Thoracic aorta (tissue), 2 donors: ENCODE measurements at places on chromosomes 5 and 9. TPM values are rescaled to one million over a fixed set of nuclear protein-coding genes. Genes with fewer than 3 reads are reported as not detected.

- H3K27me3 ChIP-seq = no peaks in the 10 kb centered on the region
- H3K4me3 ChIP-seq = no peak overlapping the region
- H3K36me3 ChIP-seq = no peaks in the 10 kb centered on the region
- DNase-seq = no peak
Measured at GRCh38 chr9:75976549-75976948, 86.1 kb downstream of the PCSK5 start.

GRCh38 chr9:34566322-34566721 lies 23.2 kb downstream of the CNTFR start:
- DNase-seq = no peak
- H3K4me3 ChIP-seq = no peak overlapping the region
- H3K27me3 ChIP-seq = peaks cover 6% of the 10 kb centered on the region
- no peak overlapping the region for H3K27ac ChIP-seq
- H3K4me1 ChIP-seq = no peaks in the 10 kb centered on the region
- no peaks in the 10 kb centered on the region for H3K36me3 ChIP-seq

GRCh38 chr5:61486476-61486875 lies 154.4 kb downstream of the ZSWIM6 start:
- H3K27me3 ChIP-seq = no peaks in the 10 kb centered on the region
- no peak overlapping the region for H3K27ac ChIP-seq
- no peaks in the 10 kb centered on the region for H3K4me1 ChIP-seq
- H3K36me3 ChIP-seq = no peaks in the 10 kb centered on the region

GRCh38 chr9:131633491-131634031 lies 88.2 kb downstream of the PRRT1B start:
- DNase-seq = no peak
- no peaks in the 10 kb centered on the region for H3K27me3 ChIP-seq
- H3K4me3 ChIP-seq = no peak overlapping the region

- H3K4me1 ChIP-seq = no peaks in the 10 kb centered on the region
- H3K27ac ChIP-seq = no peak overlapping the region
- H3K4me3 ChIP-seq = no peak overlapping the region
- H3K36me3 ChIP-seq = no peaks in the 10 kb centered on the region
- no peak for DNase-seq
Measured at GRCh38 chr5:154084062-154084639, 45.4 kb downstream of the MFAP3 start.

DNA sequence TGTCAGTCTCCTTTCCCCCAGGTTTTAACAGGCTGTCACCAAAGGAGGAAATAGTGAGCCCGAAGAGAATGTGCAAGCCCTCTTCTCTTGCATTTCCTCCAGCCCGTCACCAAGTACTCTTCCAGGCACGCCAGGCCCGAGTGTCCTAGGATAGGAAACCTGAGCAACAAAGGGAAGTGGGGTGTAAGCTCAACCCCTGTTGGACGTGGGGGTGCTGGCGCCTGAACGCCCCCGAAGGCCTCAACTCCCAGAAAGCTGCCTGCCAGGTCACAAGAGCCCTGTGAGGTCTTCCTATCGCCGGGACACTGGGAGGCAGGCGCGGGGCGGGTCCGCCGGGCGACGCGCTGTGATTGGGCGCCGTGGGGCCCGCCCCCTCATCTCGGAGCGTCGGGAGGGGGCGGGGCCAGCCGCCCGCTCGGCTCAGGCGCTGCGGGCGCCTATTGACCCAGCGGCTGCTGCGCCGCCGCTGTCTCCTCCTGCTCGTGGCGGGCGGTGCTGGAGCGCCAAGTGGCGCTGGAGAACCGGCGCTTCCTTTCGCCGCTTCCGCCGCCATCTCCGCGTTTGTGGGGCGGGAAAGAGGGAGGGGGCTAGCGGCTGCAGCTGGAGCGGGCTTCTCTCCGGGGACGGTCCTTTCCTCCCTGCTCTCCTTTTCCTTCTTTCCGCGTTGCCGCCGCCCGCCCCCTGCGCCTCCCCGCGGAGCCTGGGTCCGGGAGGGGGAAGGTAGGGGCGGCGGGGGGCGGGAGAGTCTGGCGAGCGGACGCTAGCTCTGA lies 572 bp upstream of the MAN2A1 start:
- peaks cover 10% of the 10 kb centered on the region for H3K4me1 ChIP-seq
- no peaks in the 10 kb centered on the region for H3K36me3 ChIP-seq
- no peaks in the 10 kb centered on the region for H3K27me3 ChIP-seq
- H3K27ac ChIP-seq = peak overlapping the region; percentile 97

DNA sequence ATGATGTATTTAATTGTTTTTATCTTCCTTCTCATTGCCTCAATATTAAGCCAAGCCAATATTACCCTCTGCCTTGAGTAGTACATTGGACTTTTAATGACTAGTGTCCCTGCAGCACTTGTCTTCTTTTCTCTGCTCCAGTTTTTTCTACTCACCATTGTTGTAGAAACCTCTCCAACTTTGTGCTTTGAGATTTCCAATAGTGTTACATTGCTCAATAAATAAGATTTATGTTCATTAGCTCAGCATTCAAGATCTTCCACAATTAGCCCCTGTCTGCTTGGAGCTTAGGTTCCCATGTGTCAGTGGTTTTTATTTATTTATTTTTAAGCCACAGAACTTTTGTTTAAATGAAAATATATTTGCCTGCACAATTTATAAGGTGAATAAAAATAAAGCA lies 145.3 kb downstream of the ADGRV1 start:
- H3K27ac ChIP-seq = no peak overlapping the region
- DNase-seq = no peak
- H3K36me3 ChIP-seq = no peaks in the 10 kb centered on the region
- no peaks in the 10 kb centered on the region for H3K27me3 ChIP-seq
- H3K4me3 ChIP-seq = no peak overlapping the region

FAM174A gene
- 18.8 TPM for total RNA-seq

ZNF354B gene
- 26.9 TPM for total RNA-seq

NFX1 gene
- total RNA-seq = 39.7 TPM
